ENCODE measurements at places on chromosomes 12 and 14.

GRCh38 chr14:105486163-105486973, at the start of gene CRIP1:
CRIP1 (plus strand) TSS chr14:105486886; CDS start chr14:105487260, 374 bp downstream.
- DNase-seq, result no peak

- DNase-seq, result peak; percentile 40
Measured at GRCh38 chr12:31874961-31875608, 84.1 kb upstream of the RESF1 start.

GRCh38 chr14:75399321-75399720, 28.5 kb upstream of the JDP2 start:
- no peak for DNase-seq

DNA sequence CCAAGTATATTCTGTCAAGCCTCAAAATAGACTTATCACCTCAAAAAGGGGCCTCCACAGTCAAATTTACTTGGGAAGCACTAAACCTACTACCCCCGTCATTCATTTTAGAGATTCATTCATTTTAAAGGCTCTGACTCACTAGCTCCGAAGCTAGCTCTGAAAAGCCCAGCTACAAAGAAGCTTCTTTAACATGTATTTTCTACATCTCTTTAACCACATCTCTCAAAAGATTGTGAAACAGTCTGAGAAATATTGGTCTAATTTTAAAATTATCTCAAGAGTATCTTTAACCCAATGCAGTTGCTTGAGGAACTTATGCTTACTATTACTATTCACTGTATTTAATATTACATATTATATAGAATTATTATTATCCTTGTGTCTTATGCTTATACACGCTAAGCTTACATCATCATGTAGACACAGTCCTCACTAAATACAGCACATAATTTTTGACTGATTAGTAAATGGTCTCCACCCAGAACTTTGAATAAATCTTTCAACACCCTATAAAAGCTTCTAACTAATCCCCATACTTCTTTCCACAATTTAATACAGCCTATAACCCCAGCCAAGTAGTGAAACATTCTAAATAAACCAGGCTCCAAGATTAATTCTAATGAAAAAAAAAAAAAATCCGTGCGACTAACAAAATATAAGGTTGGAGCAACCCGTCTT, 7.8 kb downstream of the NT5DC3 start:
- DNase-seq, result no peak

GRCh38 chr14:19918553-19919264, 1.7 kb upstream of the OR4K5 start:
- DNase-seq, result no peak

DNA sequence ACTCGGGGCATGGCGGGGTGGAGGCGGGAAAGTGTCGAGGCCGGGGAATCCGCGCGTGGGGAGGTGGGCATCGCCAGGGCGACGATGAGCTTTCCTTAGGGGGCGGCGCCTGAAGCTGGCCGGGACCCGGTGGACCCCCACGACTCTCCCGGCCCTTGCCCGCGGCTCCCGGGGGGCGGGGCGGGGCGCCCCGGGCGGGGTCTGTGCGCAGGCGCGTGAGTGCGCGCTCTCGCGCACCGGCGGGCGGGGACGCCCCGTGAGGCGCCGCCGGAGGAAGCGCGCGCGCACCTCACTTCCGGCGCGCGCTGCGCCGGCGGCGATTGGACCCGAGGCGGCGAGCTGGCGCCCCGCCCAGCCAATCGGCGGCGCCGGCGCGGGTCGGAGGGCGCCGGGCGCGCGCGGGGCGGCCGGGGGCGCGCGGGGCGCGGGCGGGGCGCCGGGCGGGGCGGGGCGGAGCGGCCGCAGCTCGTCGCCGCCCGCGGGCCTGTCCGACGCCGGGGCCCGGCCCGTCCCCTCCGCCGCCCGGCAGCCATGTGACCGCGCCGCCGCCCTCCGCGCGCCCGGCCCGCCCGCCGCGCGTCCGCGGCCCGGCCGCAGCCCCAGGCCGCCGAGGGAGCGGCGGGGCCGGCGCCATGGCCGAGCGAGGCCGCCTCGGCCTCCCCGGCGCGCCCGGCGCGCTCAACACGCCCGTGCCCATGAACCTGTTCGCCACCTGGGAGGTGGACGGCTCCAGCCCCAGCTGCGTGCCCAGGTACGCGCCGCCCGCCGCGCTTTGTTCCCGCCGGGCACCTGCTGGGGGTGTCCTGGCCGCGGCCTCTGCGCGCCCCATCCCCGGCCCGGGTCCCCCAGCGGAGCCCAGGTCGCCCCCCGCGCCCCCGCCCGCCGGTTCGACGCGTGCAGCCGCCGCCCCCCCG, at the start of gene PACS2:
Gene PACS2 (plus strand): TSS at position 462 of the 914 bp plus-strand sequence. CDS start 171 bp downstream, at position 633.
- DNase-seq, result peak; percentile 43

- DNase-seq, result no peak
Measured at GRCh38 chr14:45135156-45135555, 574 bp upstream of the FANCM start.

- DNase-seq, result no peak
Measured at GRCh38 chr12:112777387-112778310, 13.9 kb upstream of the RPH3A start.

DNA sequence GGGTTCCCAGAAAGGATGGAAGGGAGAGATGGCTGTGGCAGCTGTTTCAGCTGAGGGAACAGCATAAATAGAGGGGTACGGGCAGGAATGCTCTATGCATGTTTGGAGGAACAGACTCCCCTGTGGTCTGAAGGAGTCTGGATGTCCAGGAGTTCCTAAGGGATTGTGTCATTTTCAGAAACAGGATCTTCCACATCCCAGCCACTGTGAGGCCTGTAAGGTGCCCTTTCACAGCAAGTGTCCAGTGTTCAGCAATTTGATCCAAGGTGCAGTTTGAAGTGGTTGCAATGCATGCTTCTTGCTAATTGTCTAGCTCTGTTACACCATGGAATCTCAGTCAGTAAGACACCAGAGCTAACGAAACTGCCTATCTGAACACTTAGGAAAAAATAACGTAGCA, 46.7 kb upstream of the TCL1A start:
- no peak for DNase-seq

DNA sequence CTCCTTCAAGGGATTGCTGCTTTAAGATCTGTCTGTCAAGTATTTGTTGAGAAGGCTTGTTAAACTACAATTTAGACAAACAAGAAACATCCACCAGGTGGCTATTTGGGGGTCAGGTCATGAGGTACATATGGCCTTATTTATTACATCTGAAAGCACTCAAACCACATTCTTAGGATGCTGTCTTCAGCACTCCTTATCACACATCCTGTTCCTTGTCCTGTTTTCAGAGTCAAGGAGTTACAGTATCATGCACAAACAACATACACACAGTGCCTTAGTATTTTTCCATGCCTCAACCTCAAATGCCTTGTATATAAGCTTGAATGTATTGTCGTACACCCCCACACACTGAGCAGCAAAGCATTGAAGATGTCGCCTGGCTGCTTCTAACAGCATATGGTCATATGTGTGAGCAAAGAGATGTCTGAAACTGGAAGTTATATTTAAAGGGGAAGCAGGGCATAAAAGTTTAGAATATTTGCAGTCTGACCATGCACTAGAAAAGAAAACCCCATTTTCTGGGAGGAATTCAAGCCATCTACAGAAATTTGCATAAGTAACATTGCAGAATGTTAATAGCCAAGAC, 83.8 kb downstream of the KCNMB4 start:
- no peak for DNase-seq

- DNase-seq, result no peak
Measured at GRCh38 chr14:92706386-92706785, 42.0 kb downstream of the LGMN start.

GRCh38 chr12:6276956-6277620, 33.4 kb upstream of the PLEKHG6 start:
- no peak for DNase-seq

DNA sequence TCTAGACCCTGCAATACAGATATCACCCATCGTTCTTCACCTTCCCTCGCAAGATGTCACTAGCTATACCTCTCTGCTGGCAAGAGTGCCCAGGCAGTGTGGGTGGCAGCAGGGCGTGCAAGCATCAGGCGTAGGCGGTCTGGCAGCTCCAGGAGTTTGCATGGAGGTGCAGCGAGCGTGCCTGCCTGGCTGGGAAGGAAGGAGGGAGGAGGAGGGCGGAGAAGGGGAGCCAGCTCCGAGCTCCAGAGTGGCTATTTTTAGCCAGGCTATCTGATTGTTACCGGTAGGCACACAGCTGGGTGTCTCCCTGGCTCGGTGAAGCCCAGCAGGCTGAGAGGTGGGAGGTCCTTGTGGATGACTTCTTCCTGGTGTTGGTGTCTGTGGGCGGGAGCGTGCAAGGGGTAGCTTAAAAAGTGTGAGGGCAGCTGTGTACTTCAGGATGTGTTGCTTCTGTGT, 6.2 kb downstream of the FOXJ2 start:
- no peak for DNase-seq

DNA sequence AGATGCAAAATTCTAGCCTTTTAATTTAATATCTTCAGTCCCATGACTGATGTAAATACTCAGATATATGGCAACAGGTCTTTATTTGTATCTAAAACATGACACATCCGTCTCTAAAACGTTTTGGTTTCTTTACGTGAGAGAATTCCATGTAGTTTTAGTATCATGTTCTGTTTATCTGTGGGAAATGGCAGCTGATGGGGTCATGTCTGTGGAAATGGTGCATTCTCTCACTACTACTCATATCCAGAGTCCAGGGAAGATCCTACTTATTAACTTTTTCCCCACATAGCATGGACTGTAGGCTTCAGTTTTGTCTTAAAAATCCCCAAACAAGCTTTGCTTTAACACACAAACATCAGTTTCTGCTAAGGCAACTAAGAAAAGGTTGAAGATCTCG, 53.8 kb downstream of the SPTLC2 start:
- no peak for DNase-seq

DNA sequence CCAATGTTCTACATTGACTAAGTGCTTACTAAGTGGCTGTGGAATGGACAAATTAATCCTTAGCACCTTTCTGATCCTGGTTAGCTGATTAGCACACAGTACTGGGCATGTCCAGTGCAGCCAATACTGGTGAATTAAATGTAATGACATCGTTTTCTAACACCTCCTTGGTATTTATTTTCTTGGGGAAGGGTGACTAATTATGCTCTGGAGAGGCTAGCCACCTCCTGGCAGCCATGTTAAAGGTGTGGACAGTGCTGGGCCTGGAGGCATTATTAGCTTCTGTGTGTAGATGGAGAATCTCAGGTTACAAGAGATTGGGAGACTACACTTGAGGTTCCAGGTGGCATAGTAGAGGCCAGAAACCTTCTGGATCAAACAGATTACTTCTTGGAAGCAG, 230.9 kb upstream of the DDHD1 start:
- no peak for DNase-seq

DNA sequence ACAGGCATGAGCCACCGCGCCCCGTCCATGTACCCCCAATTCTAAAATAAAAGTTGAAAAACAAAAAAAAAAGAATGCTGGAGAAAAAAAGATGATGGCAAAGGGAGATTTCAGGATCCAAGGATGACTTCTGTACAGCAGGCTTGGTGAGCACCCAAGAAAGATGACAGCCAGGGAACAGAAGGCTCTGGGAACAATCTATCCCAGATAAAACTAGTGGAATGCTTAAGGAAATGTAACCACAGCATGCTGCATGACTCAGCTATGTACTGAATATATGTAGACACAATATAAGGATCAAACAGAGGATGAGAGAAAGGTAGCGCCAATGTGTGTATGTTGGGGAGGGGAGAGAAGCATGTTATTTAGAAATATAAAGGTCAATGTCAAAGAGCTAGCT, 123.7 kb upstream of the TMTC1 start:
- DNase-seq, result no peak

- no peak for DNase-seq
Measured at GRCh38 chr12:132243596-132244310, 85.6 kb downstream of the GALNT9 start.

DNA sequence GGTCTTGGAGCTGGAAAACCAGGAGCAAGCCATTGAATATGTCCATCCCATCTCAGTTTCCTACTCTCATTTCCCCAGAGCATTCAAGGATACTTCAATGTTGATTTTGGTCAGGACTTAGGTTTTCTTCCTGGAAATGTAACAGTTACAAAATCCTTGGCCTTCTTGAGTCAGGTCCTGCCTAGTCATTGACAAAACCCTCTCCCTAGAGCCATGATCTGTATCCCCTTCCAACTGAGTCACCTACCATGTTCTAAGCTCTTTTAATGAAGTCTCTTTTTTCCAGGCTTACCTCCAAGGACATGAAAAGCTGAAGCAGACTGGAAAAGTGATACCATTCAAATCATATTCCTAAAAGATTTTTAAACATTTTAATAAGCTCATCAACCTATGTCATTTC, 549.2 kb downstream of the GALC start:
- no peak for DNase-seq

- DNase-seq, result no peak
Measured at GRCh38 chr12:93676408-93677194, 574 bp upstream of the CRADD start.

GRCh38 chr12:53995378-53996239, 4.4 kb upstream of the HOXC9 start:
- no peak for DNase-seq

GRCh38 chr14:87542288-87542687, 450.7 kb downstream of the GALC start:
- DNase-seq, result no peak

GRCh38 chr12:121059031-121059898, 20.2 kb upstream of the OASL start:
- no peak for DNase-seq

GRCh38 chr12:62133440-62133839, 126.8 kb upstream of the USP15 start:
- no peak for DNase-seq

All from stimulated activated CD8-positive, alpha-beta memory T cell treated with anti-CD3 and anti-CD28 coated beads, Interleukin-7, amount 100 ng/mL, for 24 hours (primary cell).